ENCODE measurements at places on chromosomes 7 and 10. TPM values are rescaled to one million over a fixed set of nuclear protein-coding genes. Genes with fewer than 3 reads are reported as not detected.

DNA sequence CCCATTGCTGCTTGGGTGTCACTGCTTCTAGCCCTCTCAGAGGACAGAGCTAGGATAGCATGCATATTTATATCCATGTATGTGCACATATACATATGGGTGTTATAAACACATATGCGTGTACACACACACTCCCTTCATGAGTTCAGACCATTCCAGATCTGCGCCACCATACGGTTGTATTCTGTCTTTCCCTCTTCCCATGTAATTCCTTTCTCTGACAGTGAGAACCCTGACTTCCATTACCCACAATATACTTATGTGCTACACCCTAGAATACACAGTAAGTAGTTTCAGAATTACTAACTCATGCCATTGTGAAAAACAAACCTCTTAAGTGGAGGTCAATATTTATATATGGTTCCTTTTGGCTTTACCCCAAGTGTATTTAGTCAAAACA, 116.6 kb upstream of the SAMD8 start:
- no peak for DNase-seq
- peaks cover 15% of the 10 kb centered on the region for H3K36me3 ChIP-seq
- no peak overlapping the region for H3K4me3 ChIP-seq
- H3K27ac ChIP-seq: no peak overlapping the region
- H3K27me3 ChIP-seq: no peaks in the 10 kb centered on the region

DNA sequence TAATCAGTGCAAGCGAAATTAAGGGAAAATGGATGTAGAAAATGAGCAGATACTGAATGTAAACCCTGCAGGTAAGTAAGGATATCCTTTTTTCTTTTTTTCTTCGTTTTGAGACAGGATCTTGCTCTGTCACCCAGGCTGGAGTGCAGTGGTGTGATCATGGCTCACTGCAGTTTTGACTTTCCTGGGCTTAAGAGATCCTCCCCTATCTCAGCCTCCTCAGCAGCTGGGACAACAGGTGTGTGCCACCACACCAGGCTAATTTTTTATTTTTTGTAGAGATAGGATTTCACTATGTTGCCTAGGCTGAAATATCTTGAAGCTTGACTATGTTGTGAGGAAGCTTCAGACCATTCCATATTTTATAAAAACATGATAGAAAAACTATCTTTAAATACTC, 4.3 kb downstream of the PDCD4 start:
- H3K4me3 ChIP-seq: no peak overlapping the region
- H3K27me3 ChIP-seq: no peaks in the 10 kb centered on the region
- peaks cover 76% of the 10 kb centered on the region for H3K4me1 ChIP-seq
- H3K27ac ChIP-seq: no peak overlapping the region

Gene ANKRD2
- total RNA-seq: not detected

GRCh38 chr10:72186258-72186981, 29.4 kb upstream of the ANAPC16 start:
- no peak for DNase-seq
- H3K4me3 ChIP-seq: no peak overlapping the region
- peaks cover 12% of the 10 kb centered on the region for H3K4me1 ChIP-seq
- no peaks in the 10 kb centered on the region for H3K36me3 ChIP-seq
- H3K27me3 ChIP-seq: no peaks in the 10 kb centered on the region

Gene CCNJ
- 6.9 TPM for total RNA-seq

DNA sequence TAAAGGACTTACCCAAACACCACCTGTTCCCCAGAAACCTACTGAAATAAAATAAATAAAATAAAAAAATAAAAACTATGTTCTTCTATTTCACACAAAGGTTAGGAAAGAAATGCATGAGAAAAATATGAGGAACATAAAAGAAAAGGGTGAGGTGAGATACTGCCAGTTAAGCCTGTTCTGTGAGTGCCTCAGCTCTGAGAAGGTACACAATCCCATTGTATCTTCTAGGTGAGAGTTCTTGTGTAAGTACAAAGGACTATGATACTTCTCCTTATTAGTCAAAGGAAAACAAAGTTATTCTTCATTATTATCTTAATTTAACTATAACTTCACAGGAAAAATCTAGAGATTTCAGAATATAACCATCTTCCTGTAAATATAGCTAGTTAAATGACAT, 86.0 kb downstream of the ATE1 start:
- H3K4me1 ChIP-seq: no peaks in the 10 kb centered on the region
- no peak for DNase-seq
- H3K27me3 ChIP-seq: no peaks in the 10 kb centered on the region
- peaks cover 4% of the 10 kb centered on the region for H3K36me3 ChIP-seq
- H3K27ac ChIP-seq: no peak overlapping the region

DNA sequence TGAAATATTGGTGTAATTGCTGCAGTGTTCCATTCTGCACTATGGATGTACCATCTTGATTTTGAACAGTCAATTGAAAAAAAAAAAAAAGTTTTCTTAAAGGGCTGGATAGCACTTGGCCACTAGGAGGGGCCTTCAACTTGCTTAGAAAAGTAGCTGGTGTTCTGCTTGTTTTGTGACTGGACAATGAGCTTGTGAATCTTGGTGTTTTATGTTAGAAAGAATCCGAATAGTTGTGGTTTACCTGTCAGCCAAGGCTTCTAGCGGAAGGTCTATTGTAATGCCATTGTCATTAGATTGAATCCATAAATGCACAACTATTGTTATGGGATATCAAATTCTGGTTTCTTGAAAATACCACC, 77.1 kb downstream of the BMPER start:
- H3K27me3 ChIP-seq: no peaks in the 10 kb centered on the region
- no peak overlapping the region for H3K4me3 ChIP-seq
- H3K4me1 ChIP-seq: peaks cover 7% of the 10 kb centered on the region
- H3K36me3 ChIP-seq: no peaks in the 10 kb centered on the region
- DNase-seq: no peak

DNA sequence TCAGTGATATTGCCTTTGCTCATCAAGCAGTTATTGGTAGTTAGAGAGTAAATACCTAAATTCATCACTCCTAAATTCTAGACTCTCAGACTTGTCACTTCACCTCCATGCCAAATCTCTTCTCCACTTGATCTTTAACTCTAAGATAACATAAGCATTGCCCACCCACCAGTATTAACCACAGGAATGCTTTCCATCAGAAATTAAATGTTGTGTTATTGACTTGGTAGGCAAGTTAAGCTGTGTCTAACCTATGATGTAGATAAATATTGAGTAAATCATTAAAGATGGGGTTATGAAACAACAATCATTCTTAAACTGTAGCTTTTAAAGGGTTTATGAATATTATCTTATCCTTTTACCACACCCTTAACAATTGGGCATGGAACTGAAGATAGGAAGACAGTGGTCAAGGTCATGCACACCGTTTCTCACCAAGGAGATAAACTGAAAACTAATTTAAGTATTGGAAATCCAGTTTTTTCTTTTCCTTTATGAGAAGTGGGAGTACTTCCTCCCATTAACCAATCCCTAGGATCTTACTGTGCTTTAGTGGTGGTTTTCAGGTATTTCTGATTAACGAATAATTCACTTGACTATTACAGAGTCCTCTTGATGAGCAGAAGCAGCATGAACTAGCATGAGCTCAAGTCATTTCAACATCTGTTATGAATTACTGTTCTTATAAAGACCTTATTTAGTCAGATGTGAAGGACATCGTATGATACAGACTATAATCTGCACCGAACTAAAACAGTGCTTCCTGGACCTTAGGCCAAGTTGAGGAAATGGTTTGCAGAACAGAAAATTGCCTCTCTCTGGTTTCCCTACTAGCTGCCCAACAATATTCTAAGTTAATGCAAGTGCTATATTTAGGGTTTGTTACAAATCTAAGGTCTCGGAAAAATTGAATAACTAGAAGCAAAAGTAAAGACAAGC, 142.0 kb downstream of the LCOR start:
- peaks cover 5% of the 10 kb centered on the region for H3K4me1 ChIP-seq
- no peak overlapping the region for H3K4me3 ChIP-seq

GRCh38 chr7:20064974-20065862, 152.0 kb downstream of the MACC1 start:
- no peaks in the 10 kb centered on the region for H3K27me3 ChIP-seq
- H3K36me3 ChIP-seq: no peaks in the 10 kb centered on the region
- no peak overlapping the region for H3K27ac ChIP-seq
- H3K4me1 ChIP-seq: no peaks in the 10 kb centered on the region
- DNase-seq: no peak

All from vagina (tissue), 2 donors.